ENCODE measurements at places on chromosomes 2 and 18. TPM values are rescaled to one million over a fixed set of nuclear protein-coding genes. Genes with fewer than 3 reads are reported as not detected.

The LAMA1 gene
- total RNA-seq = 29.5 TPM

The INO80C gene
- 11.3 TPM for total RNA-seq

The ATP6V1B1 gene
- not detected for total RNA-seq

The CD8B gene
- total RNA-seq = 3.8 TPM

The CHRNA1 gene
- total RNA-seq = not detected

The RNF152 gene
- total RNA-seq = 4.7 TPM

The POTEE gene
- total RNA-seq = not detected

The AGXT gene
- total RNA-seq = 0.25 TPM

The RAPGEF4 gene
- total RNA-seq = 1.0 TPM

The GPR45 gene
- total RNA-seq = not detected

The TLX2 gene
- total RNA-seq = not detected

The STPG4 gene
- total RNA-seq = not detected

The PRKAG3 gene
- total RNA-seq = not detected

The MEIS1 gene
- total RNA-seq = 8.2 TPM

The KCNE4 gene
- total RNA-seq = 0.07 TPM

The CAPN14 gene
- total RNA-seq = 0.58 TPM

The SLC40A1 gene
- 7.5 TPM for total RNA-seq

The NFE2L2 gene
- total RNA-seq = 77.9 TPM

The DNER gene
- 5.5 TPM for total RNA-seq

The INHBB gene
- total RNA-seq = 0.50 TPM

The C2orf81 gene
- 4.3 TPM for total RNA-seq

All from kidney epithelial cell (primary cell).